Stomach (tissue), 19 donors: ENCODE measurements at places on chromosomes 5 and 9. TPM values are rescaled to one million over a fixed set of nuclear protein-coding genes. Genes with fewer than 3 reads are reported as not detected.

DNA sequence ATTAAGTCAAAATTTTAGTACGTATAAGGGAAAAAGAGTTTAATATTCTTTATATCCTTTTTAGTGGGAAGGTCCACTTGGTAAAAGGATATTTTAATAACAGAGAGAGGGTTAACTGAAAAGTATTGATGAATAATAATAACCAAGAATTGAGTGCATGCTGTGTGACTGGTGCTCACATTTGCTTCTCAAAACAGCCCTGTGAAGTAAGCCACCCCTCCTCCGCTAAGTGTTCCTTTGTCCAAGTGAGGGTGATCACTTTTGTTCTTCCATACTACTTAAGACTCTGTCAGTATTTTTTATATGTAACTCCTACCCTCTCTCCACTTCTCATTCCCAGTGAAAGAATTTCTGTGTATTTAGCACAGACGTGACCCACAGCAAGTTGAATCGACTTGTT, 51.5 kb downstream of the SLC44A1 start:
- no peak for DNase-seq

The FAM221B gene
- not detected for total RNA-seq

GRCh38 chr5:53378190-53378589, 102.2 kb upstream of the FST start:
- no peak for DNase-seq

DNA sequence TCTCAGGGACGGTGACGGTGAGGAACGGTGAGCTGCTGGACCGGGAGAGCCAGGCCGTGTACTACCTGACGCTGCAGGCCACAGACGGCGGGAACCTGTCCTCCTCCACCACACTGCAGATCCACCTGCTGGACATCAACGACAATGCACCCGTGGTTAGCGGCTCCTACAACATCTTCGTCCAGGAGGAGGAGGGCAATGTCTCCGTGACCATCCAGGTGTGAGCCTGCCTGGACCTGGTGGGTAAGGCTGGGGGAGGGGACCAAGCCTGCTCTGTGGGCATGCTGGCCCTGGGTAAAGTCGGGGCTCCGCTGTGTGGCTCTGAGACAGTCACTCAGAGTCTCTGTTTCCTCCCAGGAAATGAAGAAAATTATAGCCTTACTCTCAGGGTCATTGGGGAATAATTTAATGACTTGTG, 29.3 kb downstream of the CDHR2 start:
- DNase-seq, result peak; percentile 80

DNA sequence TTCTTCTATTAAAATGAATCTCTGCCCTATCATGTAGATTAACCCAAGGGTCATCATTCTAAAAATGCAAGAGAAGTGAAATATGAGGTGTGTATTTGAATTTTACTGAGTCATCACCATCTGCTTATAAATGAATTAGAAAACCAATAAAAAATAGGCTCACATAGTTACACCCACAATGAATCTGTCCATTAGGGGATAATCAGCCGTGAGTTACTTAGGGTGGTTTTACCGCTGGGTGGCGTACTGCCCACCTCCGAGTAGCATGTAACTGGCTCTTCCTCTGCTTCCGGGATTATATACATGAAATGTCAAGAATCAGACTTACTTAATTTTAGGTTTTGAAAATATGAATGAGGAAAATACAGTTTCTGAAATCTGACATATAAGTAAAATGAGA, 332.9 kb upstream of the CCNG1 start:
- peak; percentile 2 for DNase-seq

DNA sequence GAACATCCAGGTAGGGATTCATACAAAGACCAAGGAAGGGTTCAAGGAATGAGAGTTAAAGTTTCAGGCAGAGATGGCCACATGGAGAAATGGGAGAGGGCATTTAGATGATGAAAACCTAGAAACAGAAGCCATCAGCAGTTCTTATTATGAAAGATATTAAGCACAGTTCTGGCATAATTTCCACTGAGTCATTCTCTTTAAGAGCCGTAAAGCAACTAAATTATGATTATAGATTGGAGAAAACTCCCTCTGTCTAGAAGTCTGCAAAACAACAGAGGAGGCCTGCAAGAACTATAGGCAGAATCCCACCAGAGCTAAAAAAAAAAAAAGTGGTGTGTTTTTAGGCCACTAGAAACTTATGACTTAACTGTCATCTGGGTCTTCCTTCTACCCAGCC, 157.1 kb upstream of the MPDZ start:
- no peak for DNase-seq

DNA sequence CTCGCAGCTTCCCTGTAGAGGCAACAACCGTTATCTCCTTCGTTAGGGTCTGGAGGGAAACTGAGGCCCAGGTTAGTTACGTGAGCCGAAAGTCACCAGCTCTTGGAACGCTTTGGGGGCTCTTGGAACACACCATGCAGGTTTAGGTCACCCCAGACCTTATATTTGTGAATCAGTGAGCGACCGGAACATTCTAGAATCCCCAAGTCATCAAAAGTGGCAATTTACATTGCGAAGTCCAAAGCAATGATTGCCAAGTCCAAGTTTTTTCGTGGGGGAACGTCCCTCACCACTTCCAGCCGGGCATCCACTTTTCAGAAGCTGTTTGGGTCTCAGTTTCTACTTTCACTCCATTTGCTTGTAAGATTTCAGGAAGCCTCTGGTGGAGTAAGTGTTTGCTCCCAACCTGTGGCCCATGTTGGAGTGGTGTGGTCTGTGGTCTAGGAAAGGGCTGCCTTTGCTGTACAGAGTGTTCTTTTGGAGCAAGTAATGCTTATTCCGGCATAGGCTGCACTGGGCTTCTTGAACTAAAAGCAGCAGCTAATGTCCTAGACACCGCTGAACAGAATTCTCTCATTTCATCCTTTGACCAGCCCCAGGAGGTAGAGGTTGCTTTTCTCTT, 32.8 kb upstream of the SPRY4 start:
- no peak for DNase-seq

DNA sequence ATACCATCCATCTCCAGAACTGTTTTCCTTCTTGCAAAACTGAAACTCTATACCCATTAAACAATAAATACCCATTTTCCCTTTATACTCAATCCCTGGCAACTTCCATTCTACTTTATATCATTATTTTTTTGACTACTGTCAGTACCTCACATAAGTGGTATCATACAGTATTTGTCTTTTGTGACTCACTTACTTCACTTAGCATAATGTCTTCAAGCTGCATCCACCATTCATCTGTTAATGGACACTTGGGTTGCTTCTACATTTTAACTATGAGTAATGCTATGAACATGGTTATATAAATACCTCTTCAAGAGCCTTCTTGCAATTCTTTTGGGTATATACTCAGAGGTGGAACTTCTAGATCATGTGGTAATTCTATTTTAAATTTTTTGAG, 11.6 kb upstream of the TYRP1 start:
- DNase-seq, result no peak

DNA sequence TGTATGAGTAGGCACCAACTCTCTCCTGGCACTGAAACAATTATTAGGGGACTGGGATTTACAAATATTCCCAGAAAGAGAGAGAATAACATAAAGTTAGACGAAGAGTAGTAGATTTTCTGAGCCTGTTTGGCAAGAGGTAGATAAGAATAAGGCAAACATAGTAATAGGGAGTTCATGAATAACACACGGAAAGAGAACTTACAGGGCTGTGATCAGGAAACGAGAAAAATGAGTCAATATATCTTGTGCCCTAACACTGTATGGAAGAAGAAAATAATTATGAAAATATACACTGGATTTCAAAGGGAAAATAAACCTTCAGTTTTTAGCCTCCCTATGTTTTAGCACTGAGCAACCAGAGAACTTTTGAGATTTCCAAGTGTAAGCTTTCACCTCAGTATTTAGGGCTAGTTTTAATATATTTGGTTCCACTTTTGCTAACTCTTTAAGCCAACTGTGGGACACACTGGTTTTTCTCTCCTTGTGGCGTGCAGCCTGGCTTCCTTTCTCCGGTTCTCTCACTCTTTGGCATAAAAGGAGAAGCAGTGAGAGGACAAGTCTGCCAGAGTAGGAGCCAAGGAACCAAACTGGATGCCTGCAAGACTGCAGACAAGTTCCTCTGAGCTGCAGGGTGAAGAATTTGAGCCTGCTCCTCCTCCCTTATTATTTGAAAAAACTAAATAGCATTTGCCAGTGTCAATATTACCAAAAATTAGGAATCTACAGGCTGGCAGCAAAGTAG, 6.6 kb upstream of the KCNN2 start:
- no peak for DNase-seq

- no peak for DNase-seq
Observed at GRCh38 chr5:51679286-51679685, 296.0 kb downstream of the ISL1 start.

The FOXI1 gene
- total RNA-seq, result not detected

DNA sequence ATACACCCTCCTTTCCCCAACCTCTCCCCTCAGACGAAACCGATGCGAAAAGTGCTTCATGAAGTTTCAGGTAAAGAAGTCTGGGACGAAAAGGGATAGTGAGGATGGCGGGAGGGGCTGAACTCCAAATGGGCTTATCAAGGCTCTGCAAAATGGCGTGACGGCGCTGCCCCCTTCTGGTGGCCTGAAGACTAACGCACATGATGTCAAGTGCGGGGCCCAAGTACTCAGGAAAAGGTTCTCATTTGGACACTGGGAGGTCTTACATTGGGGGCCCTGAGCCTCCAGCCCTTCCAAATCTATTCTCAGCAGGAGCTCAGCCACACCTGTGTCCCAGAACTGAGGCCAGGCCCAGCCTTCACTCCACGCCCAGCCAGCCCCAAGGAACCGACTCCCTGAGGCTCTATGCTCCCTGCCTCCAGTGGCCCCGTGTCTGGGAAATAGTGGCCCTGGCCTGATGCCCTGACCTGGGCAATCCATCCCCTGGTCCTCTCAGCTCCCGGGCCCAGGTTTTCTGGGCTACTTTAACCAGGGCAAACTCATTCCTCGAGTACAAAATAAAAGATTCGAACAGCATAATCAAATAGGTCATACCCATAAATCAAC, 119.9 kb downstream of the KCNIP1 start:
- DNase-seq, result peak; percentile 35

DNA sequence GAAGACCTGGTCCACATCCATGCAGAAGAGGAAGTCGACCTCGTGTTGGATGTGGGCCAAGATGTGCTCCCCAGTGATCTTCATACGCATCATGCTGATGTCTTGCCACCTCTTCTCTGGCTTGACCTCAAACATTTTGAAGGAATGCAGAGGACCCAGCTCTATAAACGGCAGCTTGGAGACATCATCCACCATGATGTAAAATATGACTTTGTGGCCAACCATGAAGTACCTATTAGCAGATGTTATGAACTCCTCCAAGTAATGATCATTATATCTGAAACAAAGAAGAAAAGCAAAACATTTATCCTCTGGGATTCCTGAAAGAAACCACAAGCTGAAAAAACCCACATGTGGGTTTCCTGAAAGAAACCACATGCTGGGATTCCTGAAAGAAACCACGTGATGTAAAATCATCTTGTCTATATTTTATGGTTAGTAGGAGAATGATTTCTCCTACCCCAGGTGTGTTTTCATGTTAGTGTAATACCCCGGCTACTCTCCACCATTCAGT, 52.3 kb downstream of the GGTA1 start:
- no peak for DNase-seq

DNA sequence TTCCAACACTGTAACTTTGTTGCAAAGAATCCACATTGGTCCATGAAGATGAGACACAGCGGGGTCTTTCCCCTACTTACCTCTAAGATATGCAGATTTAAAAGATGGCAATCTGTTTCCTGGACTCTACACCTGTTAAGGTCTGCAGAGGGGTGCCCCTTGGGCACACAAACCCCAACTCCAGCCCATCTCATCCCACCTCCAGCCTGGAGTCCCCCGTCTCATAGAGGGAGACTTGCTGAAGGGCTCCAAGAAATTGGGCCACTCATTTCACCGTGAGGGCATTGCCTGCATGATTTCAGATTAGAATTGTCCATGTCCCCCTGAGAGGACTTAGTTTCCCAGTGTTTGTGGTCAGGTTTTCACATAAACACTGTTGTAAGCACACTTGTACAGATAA, 365.7 kb downstream of the IRX2 start:
- no peak for DNase-seq

- DNase-seq, result no peak
Observed at GRCh38 chr5:174998131-174998730, 273.8 kb downstream of the MSX2 start.

The SETD9 gene
- total RNA-seq, result not detected

GRCh38 chr9:36791222-36791950, 218.7 kb downstream of the MELK start:
- DNase-seq, result no peak

The NUTM2F gene
- total RNA-seq, result not detected

- DNase-seq, result peak; percentile 76
Observed at GRCh38 chr5:68285075-68285840, 69.7 kb downstream of the PIK3R1 start.

The RNF130 gene
- 87.8 TPM for total RNA-seq

The GOLGA1 gene
- total RNA-seq, result 16.2 TPM

GRCh38 chr5:53288511-53288910, 179.0 kb upstream of the MOCS2 start:
- DNase-seq, result no peak

DNA sequence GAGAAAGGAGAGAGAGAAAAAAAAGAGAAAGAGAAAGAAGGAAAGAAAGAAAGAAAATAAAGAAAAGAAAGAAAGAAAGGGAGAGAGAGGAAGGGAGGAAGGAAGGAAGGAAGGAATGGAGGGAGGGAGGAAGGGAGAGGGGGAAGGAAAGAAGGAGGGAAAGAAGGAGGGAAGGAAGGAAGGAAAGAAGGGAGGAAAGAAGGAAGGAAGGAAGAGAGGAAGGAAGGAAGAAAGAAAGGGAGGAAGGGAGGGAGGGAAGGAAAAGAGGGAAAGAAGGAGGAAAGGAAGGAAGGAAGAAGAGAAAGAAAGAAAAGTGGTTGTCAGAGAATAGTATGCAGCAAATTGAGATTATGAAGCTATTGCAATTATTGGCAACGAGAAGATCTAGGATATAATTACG, 49.9 kb upstream of the NIPBL start:
- no peak for DNase-seq

The IL9 gene
- total RNA-seq, result not detected

- DNase-seq, result peak; percentile 54
Observed at GRCh38 chr5:131634666-131634995, 398 bp downstream of the RAPGEF6 start.

- peak; percentile 99 for DNase-seq
Observed at GRCh38 chr9:98255578-98256296, at the start of gene TBC1D2. TSS of gene TBC1D2 (minus strand) at chr9:98255649. CDS start at chr9:98255541, 108 bp downstream.
